Caco-2 (cell line): ENCODE measurements at places on chromosomes 6 and 20.

GRCh38 chr6:98823428-98824161 lies 10.8 kb upstream of the POU3F2 start:
- DNase-seq, result no peak

DNA sequence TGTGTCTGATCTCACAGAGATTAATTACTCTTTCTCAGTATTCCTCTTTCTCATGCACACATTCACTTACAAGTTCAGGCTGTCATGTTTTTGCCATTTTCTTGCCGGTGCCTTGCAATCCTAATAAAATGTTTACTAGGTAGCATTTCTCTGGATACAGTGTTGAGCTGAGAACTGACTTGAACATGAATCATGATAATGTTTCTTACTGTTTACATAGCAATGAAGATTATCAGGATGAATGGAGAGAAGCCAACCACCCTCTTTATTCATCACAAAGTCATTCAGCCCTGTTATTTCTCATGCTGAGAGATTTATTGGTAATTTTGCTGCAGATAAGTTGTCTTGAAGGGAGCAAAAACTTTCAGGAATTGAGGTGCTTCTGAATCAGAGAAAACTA lies 185.5 kb upstream of the ECI2 start:
- no peak for DNase-seq

DNA sequence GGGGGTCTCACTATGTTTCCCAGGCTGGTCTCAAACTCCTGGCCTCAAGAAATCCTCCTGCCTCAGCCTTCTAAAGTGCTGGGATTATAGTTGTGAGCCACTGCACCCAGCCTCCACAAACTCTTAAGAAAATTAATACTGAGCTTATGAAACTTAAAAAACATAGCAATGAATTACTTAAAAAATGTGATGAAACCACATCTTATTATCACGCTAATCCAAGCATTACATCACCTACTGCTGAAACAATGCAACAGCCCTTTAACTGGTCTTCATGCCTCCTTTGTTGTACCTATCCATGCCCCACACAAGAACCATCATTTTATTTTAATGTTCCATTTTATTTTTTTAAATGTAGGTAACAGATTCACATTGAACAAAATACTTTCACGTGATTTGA lies 24.9 kb downstream of the SESN1 start:
- no peak for DNase-seq

GRCh38 chr20:31967830-31968249 lies at the start of gene XKR7:
TSS of gene XKR7 (plus strand) at chr20:31968151. CDS start at chr20:31968176, 25 bp downstream.
- DNase-seq, result no peak

GRCh38 chr6:129623008-129623732 lies 86.8 kb downstream of the ARHGAP18 start:
- no peak for DNase-seq

GRCh38 chr6:53916804-53917463 lies 122.1 kb downstream of the LRRC1 start:
- DNase-seq, result no peak

DNA sequence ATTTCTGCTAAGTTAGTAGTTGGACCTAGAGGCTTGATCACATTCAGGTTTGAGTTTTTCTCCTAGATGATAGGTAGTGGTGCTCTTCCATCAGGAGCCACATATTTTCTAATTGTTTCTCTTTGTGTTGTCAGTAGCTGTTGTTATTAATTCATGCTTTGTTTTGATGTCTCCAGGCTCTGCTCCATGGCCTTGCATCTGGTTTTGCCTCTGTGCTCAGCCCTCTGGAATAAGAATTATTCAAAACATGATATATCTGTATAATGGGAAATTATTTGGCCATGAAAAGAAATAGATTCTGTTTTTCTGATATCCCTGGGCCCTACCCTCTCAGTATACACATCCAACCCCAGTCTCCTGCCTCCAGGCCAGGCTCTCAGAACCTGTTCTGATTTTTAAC lies 184.8 kb downstream of the CDC5L start:
- no peak for DNase-seq

GRCh38 chr20:2942439-2942838 lies 69.2 kb downstream of the PTPRA start:
- DNase-seq, result no peak

- DNase-seq, result no peak
Observed at GRCh38 chr6:143516690-143517446, 5.3 kb upstream of the FUCA2 start.

- DNase-seq, result no peak
Observed at GRCh38 chr6:70285201-70285600, 17.7 kb downstream of the COL9A1 start.

GRCh38 chr6:85417336-85417735 lies 32.5 kb upstream of the NT5E start:
- DNase-seq, result no peak

DNA sequence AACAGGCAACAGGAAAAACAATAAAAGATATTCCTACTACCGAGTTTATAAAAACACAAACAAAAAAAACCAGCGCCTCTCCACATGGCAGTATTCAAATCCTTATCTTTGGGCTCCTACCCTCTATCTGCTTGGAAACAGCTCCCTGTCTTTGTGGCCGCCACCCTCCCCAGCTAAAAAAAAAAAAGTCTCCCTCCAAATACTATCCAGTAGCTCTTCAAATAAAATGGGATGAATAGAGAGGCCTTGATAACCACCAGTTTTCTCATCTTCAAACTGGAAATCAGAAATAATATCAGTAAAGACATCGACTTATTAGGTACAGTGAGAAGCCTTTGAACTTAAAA lies 96.2 kb downstream of the PSMG4 start:
- DNase-seq, result no peak

- no peak for DNase-seq
Observed at GRCh38 chr20:38962928-38963401, 821 bp downstream of the DHX35 start.

DNA sequence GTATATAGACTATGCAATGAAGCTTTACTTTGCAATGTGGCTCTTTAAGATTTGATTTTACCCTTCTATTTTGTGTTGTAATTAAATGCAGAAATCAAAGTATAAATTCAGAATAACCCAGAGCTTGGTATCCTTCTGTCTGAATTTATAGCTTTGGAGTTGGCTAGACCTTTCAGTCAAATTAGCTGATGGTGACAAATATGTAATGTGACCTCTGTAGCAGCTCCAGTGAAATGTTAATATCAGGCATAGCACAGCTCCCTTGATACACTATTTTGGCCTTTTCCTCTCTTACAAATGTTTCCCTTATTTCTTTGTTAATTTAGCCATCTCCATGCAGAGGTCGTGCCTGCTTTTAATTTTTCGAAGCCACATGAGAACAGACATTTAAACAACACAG lies 11.1 kb downstream of the CBFA2T2 start:
- DNase-seq, result no peak

DNA sequence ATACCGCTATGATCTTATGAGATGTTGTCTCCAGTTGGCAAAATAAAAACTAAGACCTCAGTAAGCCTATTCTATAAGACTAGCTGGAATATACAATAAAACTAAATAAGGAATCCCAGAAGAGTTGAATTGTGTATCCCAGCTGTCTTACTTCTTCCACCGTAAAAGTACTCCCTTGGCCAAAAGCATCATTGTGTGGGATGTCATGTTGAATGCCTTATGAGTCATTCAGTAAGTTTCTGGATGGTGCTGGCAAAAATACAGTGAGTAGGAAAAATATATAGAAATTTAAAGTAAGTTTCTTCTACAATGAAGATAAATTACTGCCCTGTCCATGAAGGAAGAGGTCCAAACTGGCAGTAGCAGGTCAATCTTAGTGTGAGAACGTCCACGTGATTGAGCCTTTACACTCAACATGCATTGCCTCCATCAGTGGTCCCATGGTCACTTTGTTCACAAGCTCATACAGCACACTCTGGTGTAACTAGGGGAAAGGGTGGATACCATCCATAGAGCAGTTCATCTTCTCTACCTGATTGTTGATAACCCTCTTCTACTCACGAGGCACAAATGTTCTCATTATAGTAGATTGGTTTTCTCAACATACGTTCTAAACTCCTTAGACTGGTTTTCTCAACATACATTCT lies 13.7 kb upstream of the ZNF318 start:
- DNase-seq, result no peak

- peak; percentile 94 for DNase-seq
Observed at GRCh38 chr6:31546339-31546957, at the start of gene ATP6V1G2. TSS of gene ATP6V1G2 (minus strand) at chr6:31546608. CDS start at chr6:31546559, 49 bp downstream.

- DNase-seq, result no peak
Observed at GRCh38 chr20:46176739-46177378, 58.7 kb downstream of the CD40 start.

GRCh38 chr6:123042401-123042800 lies 46.4 kb downstream of the CLVS2 start:
- no peak for DNase-seq

GRCh38 chr20:31595654-31596411 lies 9.3 kb upstream of the ID1 start:
- peak; percentile 61 for DNase-seq

- no peak for DNase-seq
Observed at GRCh38 chr6:126054258-126054702, 67.9 kb downstream of the TRMT11 start.

DNA sequence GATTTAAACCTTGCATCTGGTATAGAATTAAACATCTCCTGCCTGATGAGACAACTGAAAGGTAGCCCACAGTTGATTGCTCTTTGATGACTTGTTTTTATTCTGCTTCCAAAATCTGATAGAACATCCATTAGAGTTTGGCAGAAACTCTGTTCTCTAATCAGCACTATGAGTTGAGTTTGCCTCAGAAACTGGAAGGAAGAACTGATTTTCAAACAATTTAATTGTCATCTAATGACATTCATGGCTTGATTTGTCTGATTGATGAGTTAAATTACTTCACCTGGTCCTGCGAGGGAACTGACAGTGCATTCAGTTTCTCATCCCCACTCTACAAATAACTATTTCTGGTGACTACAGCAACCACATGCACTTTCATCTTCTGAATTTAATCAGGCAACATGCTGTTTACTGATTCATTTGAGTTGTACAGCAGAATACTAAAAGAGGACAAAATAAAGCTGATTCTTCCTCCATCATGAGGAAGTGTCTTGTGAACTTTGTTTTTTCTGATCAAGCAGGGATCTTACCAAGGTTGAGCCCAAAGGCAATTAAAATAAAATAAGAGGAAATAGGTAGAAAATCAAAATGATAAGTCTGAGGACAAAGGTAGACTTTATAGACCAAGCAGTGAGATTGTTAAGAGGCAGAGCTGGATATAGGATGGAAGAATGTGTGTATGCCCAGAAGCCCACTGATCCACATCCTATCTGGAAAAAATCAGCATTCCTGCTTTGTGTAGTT lies 15.7 kb upstream of the MRAP2 start:
- no peak for DNase-seq
